ENCODE measurements at places on chromosomes 13 and 19. TPM values are rescaled to one million over a fixed set of nuclear protein-coding genes. Genes with fewer than 3 reads are reported as not detected.

PRR36 gene
- not detected for total RNA-seq

RGCC gene
- 17.8 TPM for total RNA-seq

SPACA4 gene
- total RNA-seq = not detected

IL11 gene
- 2.4 TPM for total RNA-seq

KLK12 gene
- total RNA-seq = not detected

OLFM2 gene
- not detected for total RNA-seq

CEACAM8 gene
- total RNA-seq = not detected

PCDH17 gene
- 0.17 TPM for total RNA-seq

SPINT2 gene
- total RNA-seq = 3.3 TPM

OBI1 gene
- total RNA-seq = 8.8 TPM

IGFL3 gene
- not detected for total RNA-seq

UBE2M gene
- 47.9 TPM for total RNA-seq

LINGO3 gene
- total RNA-seq = not detected

KLK8 gene
- not detected for total RNA-seq

DCUN1D2 gene
- 6.7 TPM for total RNA-seq

MAU2 gene
- total RNA-seq = 15.5 TPM

DAND5 gene
- total RNA-seq = not detected

GPR42 gene
- total RNA-seq = not detected

PBX4 gene
- 3.2 TPM for total RNA-seq

SRRM5 gene
- total RNA-seq = not detected

PEAK3 gene
- 0.15 TPM for total RNA-seq

CCDC159 gene
- total RNA-seq = 2.5 TPM

SPTBN4 gene
- total RNA-seq = 0.34 TPM

CATSPERD gene
- not detected for total RNA-seq

KLK2 gene
- total RNA-seq = not detected

CDC37 gene
- 195 TPM for total RNA-seq

LRRC25 gene
- not detected for total RNA-seq

DKKL1 gene
- 1.3 TPM for total RNA-seq

FBXO27 gene
- 2.7 TPM for total RNA-seq

KCNC3 gene
- total RNA-seq = not detected

EDNRB gene
- total RNA-seq = 0.34 TPM

CACNA1A gene
- 0.15 TPM for total RNA-seq

SIGLEC5 gene
- total RNA-seq = not detected

NLRP7 gene
- not detected for total RNA-seq

SMIM44 gene
- not detected for total RNA-seq

GPR4 gene
- total RNA-seq = under 0.01 TPM

ZNF823 gene
- 3.4 TPM for total RNA-seq

CLEC17A gene
- total RNA-seq = not detected

ZNF530 gene
- total RNA-seq = 5.8 TPM

ZNF677 gene
- total RNA-seq = 9.1 TPM

N4BP2L1 gene
- total RNA-seq = 0.30 TPM

ERCC1 gene
- total RNA-seq = 152 TPM

PLIN4 gene
- 0.15 TPM for total RNA-seq

PCP2 gene
- total RNA-seq = not detected

NLRP11 gene
- total RNA-seq = not detected

GSX1 gene
- not detected for total RNA-seq

CFAP97D2 gene
- total RNA-seq = not detected

ZNF439 gene
- total RNA-seq = 3.1 TPM

IGFL2 gene
- not detected for total RNA-seq

SELENOV gene
- not detected for total RNA-seq
